ENCODE measurements at places on chromosomes 16 and 17.
A peak's percentile ranks its signal among the peaks of the same experiment; 100 is the strongest.

GRCh38 chr17:30472238-30472890 is 4.8 kb upstream of the GOSR1 start:
- DNase-seq = no peak

DNA sequence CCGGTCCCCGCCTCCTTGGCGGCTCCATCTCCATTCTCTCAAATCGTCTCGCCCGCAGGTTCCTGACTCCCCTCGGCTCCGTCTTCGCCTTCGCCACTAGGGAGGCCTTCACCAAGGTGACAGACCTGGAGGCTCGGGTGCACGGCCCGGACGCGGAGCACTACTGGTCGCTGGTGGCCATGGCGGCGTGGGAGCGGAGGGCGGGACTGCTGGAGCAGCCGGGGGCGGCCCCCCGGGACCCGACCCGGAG is 862 bp downstream of the GLTPD2 start:
- no peak for DNase-seq

DNA sequence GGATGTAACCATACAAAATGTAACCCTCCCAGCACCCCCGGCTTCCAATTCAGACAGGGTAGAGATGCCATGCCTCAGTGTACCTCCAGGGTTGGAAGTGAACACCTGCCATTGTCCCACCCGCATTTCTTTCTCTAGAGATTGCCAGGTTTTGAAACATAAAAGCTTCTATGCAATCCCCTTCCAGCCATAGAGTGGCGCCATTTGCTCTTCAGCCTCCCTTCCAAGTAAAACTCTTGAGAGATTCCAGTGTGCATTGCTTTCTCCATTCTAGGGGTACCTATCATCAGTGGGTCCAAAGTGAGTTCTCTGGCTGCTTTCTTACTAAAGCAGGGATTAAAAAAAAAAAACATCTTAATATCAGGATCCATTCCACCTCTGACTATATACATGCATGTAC is 133.1 kb upstream of the RPL38 start:
- DNase-seq = no peak

DNA sequence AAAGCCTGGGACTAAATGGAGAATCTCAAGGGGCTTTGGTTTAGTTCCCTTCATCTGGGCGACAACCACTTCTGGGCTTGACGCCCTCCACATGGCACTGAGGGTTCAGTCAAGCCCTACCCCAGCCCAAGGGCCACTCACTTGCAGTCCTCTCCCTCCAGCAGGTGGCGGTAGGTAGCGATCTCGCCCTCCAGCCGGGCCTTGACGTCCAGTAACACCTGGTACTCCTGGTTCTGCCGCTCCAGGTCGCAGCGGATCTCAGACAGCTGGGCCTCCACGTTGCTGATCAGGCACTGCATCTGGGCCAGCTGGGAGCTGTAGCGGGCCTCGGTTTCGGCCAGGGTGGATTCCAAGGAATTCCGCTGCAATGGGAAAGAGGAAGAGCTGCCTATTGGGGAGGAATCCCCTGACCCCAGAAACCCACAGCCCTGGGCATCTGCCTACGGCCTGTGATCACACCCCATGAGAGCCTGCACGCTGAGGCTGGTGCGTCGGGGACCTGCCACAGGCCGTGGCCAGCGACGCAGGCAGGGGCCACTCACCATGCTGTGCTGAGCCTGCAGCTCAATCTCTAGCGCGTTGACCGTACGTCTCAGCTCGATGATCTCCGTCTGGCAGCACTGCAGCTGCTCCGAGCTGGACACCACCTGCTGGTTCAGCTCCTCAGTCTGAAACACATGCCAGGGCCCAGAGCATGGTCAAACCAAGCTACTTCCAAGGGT is 2.7 kb downstream of the KRT36 start:
- DNase-seq = peak; percentile 53

GRCh38 chr16:12629271-12629670 is 174.4 kb downstream of the CPPED1 start:
- no peak for DNase-seq

- DNase-seq = no peak
These were observed 172.2 kb downstream of the SEC14L1 start for GRCh38 chr17:77312786-77313599.

DNA sequence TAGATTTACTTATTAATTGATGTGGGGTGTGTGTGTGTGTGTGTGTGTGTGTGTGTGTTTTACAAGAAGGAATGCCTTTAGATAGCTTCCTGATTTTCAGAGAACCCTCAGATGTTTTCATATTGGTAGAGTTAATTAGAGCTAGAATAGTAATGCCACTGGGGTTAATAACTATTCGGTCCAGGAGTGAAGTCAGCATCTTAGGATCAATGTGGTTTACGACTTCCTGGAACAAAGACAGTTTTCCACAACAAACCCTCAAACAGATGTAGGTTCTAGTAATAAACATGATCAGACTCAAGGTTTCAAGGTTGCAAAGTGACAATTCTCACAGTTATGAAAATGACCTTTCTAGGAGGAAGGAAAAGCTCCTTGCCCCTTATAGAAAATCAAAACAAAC is 12.2 kb upstream of the SLC52A1 start:
- DNase-seq = no peak

DNA sequence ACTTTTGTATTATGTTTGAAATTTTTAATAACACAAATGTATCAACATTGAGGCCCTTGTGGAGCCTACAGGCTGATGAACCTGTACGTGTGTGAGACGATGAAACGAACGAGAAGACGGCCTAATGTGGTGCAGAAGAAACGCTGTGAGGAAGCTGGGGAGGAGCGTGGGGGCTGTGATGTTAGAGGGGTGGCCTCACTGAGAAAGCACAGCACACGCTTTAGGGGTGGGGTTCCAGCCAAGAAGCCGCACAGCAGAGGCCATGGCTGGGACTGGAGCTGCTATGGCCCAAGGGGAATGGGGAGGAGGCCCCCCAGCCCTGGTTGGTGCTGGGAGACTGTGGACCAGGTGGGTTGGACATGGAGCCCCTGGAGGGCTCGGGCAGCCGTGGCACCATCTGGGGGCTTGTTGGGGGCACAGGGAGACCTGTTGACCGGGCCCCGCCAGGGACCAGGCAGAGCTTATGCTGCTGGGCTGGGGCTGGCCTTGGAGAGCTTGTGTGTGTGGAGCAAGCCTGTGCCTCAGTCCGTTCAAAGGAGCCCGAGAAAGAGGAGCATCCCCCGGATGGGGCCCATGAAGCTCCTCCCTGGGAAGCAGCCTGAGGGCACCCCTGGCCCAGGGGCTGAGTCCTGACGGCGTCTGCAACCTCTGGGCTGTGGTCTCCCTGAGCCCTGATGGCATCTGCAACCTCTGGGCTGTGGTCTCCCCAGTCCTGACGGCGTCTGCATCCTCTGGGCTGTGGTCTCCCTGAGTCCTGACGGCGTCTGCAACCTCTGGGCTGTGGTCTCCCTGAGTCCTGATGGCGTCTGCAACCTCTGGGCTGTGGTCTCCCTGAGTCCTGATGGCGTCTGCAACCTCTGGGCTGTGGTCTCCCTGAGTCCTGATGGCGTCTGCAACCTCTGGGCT is 44.7 kb downstream of the METRNL start:
- DNase-seq = no peak

DNA sequence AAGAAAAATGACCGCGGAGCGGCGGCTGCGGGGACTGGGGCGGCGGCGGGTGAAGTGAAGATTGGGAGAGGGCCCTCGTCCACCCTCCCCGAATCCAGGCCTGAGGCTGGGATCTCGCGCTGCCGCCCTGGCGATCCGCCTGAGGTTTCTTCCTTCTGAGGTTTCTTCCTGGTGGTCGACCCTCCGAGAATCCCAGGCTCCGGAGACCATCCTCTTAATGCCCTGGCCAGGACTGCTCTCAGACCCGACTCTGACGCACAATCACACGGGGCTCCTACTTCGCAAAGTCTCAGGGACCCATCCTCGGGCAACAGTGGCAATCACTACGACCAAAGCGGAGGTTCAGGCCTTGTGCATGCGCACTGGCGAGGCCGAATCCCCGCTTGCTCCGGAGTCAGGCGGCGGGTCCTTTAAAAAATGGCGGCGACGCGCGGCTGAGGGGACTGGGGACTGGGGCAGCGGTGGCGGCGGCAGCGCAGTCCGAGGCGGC is 18.0 kb upstream of the KCNJ18 start:
- no peak for DNase-seq

- no peak for DNase-seq
These were observed 36.8 kb upstream of the METRNL start for GRCh38 chr17:83042522-83043158.

DNA sequence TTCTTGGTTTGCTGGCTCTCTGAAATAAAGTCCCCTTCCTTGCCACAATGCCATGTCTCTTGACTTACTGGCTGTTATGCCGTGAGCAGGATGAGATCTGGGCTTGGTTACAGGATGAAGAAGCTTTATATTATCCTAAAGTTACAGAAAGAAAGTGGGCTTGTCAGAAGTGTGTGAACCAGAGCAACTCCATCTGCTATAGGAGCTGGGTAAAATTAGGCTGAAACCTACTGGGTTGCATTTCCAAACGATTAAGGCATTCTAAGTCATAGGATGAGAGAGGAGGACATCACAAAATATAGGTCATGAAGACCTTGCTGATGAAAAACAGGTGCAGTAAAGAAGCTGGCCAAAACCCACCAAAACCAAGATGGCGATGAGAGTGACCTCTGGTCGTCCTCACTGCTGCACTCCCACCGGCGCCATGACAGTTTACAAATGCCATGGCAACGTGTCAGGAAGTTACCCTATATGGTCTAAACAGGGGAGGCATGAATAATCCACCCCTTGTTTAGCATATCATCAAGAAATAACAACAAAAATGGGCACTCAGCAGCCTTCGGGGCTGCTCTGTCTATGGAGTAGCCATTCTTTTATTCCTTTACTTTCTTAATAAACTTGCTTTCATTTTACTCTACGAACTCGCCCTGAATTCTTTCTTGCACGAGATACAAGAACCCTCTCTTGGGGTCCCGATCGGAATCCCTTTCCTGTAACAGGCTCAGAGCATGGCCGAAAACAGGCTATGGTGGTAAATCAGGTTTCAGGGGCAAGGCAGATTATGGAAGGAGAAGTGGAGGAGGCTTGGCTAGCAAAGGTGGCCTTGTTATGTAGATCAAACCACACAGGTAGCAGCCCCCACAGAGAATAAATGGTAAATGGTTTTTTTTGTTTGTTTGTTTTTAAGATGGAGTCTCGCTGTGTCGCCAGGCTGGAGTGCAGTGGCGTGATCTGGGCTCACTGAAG is 81.3 kb upstream of the C16orf82 start:
- no peak for DNase-seq

- peak; percentile 93 for DNase-seq
These were observed 1.2 kb upstream of the RFFL start for GRCh38 chr17:35064516-35065215.

DNA sequence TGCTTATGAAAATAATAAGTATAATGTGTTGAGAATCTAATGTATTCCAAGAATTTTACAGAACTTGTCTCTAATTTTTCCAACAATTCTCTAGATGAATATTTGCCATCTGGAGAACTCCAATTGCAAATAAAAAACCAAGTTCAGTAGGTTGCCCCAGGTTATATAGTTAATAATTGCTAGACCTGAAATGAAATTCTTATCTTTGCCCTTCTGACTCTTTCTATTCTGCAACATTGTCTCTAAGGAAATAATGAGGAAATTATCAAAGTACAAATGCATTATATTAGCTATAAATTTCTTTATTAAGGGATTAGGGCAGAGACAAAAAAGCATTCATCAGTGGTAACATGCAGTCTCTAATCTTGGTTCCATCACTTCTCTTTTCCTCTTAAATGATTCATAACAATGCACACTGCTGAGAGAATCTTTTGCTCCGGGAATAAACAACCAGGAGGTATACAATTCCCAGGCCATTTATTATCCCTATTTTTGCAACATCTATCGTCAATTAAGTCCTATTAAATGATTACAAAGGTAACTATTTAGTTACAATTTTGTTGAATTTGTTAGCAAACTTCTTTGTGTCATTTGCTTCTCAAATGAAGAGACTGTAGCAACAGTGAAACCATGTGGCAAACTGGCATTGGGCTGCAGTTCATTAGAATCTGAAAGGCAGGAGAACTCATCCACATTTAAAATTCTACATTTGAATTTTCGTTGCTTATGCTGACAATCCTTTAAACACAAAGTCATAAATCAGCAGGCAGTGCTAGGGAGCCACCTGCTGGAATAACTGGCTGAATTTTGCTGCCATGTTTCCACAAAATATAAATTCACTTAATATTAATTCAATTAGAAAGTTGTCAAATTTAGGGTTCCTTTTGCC is 349.6 kb downstream of the KIF2B start:
- peak; percentile 2 for DNase-seq

DNA sequence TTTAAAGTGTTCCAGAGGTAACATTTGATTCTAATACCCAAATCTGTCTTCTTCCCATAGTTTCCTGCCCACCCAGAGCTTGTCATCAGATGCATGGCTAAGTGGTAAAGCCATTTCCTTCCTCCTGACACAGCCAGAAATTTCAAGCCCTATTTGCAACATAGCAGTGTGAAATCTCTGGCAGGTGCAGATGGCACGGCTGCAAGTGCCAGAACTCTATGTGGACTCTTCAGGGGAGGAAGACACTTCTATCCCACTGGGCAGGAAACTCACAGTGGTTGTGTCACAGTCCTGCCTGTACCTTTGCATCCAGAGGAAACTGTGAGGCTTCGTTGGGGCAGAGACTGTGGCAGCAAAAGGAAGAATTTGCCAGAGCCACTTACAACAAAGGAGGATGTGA is 13.2 kb downstream of the DYNLRB2 start:
- no peak for DNase-seq

GRCh38 chr17:17239832-17240231 is 2.9 kb upstream of the FLCN start:
- peak; percentile 73 for DNase-seq

DNA sequence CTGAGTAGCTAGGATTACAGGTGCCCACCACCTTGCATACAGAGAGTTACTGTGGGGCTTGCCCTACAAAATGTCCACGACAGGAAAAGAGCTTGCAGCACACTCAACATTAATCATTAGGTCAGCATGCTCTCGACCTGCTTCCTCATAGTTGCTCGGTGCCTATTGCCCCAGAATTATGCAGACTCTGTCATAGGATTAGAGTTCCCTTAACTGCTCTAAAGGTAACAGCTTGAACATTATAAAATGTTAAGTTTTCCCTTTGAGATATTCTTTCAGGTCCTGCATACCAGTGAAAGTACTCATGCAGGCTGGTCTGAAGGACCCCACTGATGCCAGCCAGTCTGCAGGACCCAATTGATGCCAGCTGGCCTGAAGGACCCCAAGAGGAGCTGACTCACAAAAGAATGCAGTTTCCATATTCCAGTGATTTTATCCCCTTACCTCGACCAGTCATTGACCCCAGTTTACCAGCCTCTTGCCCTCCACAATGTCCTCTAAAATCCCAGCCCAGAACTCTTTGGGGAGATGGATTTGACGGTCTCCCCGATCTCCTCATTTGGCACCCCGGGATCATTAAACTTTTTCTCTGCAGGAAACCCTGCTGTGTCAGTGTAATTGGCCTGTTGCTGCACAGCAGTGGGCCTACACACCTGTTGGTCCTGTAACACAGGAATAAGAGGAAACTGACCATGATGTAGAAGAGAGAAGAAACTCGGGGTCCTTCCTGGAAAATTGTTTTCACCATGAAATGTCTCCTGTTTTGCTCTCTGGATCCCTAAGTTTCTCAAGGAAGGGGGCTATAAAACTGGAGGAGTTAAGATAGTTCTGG is 10.6 kb downstream of the ICAM2 start:
- DNase-seq = no peak

GRCh38 chr17:6702567-6703215 is 10.5 kb downstream of the SLC13A5 start:
- no peak for DNase-seq

GRCh38 chr16:21167360-21167759 is 8.9 kb downstream of the LDAF1 start:
- DNase-seq = no peak

- DNase-seq = no peak
These were observed 105.2 kb downstream of the C16orf95 start for GRCh38 chr16:87212026-87212425.

All from hematopoietic multipotent progenitor cell treated with erythropoietin and hydrocortisone succinate and interleukin-3 and kit ligand, for 8 days (in vitro differentiated cells).